ENCODE measurements at places on chromosomes 7 and 10.

- no peak for DNase-seq
Observed at GRCh38 chr10:89554433-89554832, 19.0 kb upstream of the SLC16A12 start.

DNA sequence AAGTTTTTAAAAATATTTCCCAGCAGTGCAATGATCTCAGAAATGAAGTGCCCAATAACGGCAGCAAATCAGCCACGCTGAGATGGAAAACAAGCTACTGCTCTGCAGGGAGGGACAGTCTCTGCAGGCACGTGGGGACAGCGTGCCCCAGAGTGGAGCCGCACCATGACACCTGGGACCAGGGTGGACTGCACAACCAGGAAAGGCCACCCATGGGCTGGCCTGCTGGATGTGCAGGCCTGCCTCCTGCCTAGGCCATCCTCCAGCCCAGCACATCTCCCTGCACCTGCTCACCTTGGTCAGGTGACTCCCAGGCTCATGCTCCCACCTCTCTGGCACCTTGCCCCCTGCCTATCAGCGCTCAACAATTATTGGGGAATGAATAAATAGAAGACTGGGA is 80.4 kb downstream of the VSTM4 start:
- DNase-seq = no peak

DNA sequence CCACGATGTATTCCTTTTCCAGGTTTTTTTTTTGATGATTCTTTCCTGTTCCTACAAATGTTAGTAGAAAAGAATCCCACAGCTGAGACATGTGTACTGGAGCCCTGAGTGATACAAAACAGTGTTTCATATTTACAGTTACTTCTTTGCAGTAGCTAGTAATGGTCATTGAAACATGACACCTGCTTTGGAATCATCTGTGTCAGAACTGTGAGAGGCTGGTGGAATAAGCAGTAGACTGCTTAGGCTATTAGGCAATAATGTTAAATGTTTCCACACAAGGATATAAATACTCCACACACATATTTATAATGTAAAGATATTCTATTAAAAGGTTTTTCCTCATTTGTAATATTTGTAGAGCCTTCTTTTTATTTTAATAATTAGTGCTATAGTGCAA is 394.0 kb downstream of the THSD7A start:
- DNase-seq = peak; percentile 53

- DNase-seq = no peak
Observed at GRCh38 chr10:132461683-132462231, 64.8 kb downstream of the PWWP2B start.

DNA sequence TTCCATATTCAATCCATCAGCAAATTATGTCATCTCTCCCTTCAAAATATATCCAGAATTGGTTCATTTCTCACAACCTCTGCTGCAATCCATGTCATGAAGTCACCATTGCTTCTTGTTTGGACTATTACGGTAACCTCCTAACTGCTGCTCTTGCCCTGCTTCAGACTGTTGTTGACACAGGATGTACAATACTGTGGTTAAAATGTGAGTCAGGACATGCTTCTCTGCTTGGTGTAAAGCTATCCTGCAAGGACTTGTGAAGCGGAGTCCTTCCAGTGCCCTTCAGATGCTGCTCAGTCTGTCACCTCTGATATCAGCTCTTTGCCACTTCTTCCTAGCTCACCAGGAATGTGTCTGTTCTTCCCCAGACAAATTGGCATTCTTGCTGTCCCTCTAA is 10.4 kb upstream of the NXPH1 start:
- no peak for DNase-seq

GRCh38 chr7:101935521-101936141 is 118.2 kb downstream of the CUX1 start:
- no peak for DNase-seq

- no peak for DNase-seq
Observed at GRCh38 chr10:114519756-114520293, 115.5 kb upstream of the AFAP1L2 start.

DNA sequence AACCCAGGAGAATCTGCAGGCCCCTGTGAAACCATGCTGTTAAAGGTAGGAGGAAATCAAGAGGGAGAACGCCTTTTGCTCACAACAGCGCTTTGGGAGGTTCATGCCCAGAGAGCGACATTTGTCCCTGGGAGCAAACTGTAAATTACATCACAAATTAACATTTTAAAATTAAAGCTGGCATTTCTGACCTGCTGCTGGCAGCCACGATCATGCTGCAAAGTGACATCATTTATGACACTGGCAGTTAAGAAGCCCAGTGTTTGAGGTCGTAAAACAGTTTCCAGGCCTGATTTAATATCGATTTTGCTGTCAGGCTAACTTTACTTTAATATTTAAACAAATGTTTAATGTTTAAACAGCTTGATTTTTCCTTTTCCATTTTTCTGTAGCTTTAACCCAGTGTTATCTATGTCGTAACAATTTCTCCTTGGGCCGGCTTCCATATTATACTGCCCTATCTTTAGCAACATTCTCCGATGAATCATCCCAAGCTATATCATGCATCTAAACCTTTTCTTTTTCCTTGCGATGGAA is 86.5 kb upstream of the NPVF start:
- peak; percentile 6 for DNase-seq

DNA sequence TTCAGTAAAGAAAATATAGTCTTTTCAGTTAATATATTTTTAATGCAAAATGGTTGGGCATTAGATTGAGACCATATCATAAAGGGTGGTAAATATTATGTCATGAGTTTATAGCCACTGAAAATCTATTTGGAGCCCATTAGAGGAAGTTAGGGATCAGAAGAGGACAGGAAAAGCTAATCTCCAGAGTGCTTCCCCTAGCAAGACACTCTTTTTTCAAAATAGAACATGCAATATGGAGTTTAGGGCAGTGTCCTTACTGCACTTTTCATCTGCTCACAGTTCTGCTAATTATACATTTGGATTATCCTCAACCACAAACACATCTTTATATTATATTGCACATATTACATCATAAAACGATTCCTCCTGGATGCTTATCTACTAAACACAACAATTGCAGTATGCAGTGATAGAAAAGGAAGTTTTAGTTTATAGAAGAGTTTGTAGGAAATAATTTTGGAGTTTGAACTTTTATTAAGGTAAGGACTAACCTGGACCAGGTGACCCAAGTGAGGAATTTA is 159.8 kb downstream of the PHF14 start:
- no peak for DNase-seq

GRCh38 chr7:26515314-26515842 is 223.7 kb downstream of the SNX10 start:
- no peak for DNase-seq

- no peak for DNase-seq
Observed at GRCh38 chr7:124029396-124030188, 3.3 kb downstream of the TMEM229A start.

DNA sequence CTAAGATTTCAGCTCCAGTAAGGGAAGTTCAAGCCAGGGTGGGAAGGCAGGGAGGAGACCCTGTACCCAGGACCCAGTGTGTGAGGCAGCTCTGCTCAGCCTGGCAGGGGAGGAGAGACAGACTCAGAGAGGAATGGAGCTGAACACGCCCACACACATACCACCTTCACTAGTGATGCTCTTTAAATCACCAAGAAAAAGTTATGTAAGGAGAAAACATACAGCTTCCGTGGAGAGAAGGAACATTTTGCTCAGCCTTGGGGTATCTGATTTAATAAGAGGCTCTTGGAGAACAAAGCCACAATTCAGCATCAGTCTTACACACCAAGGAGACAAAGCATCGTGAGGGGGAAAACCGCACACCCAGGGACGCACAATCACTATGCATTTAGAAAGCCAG is 62.9 kb downstream of the PRKAG2 start:
- peak; percentile 53 for DNase-seq

DNA sequence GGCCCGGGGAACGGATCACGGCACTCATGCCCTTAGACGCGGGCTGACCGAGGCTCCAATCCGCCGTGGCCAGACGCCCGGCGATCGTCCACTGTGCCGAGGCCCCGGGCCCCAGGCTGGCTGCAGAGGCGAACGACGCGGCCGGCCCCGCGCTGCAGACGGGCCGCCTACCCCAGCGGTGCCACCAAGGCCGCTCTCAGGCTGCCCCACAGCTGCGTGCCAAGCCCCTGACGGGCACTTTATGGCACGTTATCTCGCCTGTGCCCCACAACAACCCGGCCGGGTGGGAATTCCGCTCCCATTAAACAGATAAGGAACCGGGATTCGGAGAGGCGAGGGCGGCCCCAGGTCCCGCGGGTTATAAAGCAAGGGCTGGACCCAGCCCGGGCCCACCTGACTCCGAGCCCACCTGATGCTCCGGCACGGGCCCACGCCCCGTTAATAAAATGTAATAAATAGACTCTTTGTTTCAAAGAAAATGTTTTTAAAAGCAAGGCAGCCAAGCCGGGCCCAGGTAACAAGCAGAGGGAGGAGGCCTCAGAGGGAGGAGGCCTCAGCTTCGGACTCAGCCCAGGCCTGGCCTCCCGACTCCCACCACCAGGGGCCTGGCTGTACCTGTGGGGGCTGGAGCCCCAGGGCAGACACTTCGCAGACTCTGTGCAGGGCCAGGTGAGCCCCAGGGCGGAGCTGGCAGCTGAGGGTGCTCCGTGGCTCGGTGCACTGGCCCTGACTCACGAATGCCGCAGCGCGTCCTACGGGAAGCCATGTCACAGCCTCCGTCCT is 79.7 kb downstream of the FOXL3 start:
- DNase-seq = no peak

DNA sequence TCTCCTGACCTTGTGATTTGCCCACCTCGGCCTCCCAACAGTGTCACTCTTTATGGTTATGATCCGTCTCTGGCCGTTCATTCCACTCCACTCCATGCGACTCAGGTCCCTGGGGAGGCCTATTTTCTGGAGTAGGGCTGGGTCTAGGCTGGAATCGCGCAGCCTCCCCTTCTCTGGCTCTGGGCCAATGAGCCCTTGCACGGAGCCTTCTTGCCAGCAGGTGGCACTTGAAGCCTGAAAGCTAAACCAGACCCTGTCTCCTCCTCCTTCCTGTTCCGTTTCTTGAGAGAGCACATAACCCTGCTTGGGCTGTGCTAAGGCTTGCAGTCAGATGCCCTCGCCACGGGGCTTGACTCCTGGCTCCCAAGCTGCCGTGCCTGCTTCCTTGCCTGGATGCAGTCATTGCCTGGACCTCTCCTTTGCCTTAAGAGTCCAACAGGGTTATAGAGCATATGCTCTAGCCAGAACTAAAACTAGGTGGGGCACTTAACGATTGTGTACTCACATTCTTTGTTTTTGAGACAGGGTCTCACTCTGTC is 9.6 kb upstream of the DNAJB12 start:
- peak; percentile 93 for DNase-seq

DNA sequence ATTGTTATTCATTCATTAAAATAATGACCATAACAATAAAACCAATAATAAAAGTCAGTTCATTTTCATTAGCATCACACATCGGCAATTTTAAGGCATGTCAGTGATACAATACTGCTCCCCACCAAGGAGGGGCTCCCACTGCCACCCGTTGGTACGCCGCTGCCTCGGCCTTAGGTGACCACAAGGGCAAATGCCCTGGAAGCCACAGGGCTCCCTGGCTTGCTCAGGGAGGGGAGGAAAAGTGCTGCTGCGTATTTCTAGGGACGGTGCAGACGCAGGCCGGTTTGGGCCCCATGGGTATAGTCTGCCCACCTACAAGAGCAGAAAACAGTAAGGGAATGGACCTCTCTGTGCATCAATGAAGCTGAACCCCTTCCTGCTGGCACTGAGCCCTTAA is 85.1 kb downstream of the SLIT1 start:
- DNase-seq = no peak

GRCh38 chr10:128631801-128632241 is 505.6 kb upstream of the MKI67 start:
- peak; percentile 26 for DNase-seq

DNA sequence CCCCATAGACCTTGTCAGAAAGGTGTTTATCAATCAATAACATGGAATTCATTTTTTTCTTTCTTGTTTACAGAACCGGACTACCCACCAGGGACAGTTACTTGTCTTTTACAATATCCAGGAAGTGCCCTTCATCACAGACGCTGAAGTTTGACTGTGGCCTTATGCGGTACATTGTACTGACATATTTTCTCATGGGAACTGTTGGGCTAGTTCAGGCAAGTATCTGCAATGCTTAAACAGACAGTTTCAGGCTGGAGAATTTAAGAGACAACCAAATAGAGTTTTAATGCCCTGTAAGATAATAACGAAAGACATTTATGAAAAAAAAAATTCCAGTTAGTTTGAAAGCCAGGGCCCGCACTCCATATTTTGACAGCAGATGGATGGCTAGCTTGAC is 246.4 kb downstream of the GATA3 start:
- no peak for DNase-seq

- DNase-seq = peak; percentile 5
Observed at GRCh38 chr7:138603549-138604318, 97.4 kb downstream of the SVOPL start.

DNA sequence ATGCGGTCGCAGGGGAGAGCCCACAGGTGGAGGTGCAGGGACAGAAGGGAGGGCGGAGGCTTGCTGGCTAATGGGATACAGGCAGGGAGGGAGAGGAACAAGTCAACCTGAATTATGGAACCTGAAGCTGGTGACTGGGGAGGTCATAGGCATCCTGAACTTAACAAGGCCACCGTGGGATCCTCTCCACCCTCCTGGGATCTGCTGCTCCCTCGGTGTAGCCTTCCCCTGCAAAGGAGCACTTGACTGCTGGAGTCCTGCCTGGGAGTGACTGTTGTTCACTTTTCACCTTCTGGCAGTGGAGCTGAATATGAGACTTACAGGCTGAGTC is 223.1 kb downstream of the GFRA1 start:
- DNase-seq = no peak

- DNase-seq = no peak
Observed at GRCh38 chr7:113367041-113367586, 248.8 kb upstream of the SMIM30 start.

Measured in fibroblast of lung (primary cell).